A549 treated with GW870086 at 1 μM for 4 hours (cell line): ENCODE measurements at places on chromosomes 4 and X. TPM values are rescaled to one million over a fixed set of nuclear protein-coding genes. Genes with fewer than 3 reads are reported as not detected.

GPRASP1 gene
- total RNA-seq: 0.19 to 0.45 TPM (median 0.22 TPM) in 5 replicates

HSFX1 gene
- 0.27 to 0.53 TPM (median 0.35 TPM) in 4 of 5 replicates, not detected in the other for total RNA-seq

CD38 gene
- 10.7 to 16.7 TPM (median 13.9 TPM) in 5 replicates for total RNA-seq

CXCL3 gene
- 3.3 to 4.4 TPM (median 4.0 TPM) in 5 replicates for total RNA-seq

ATP1B4 gene
- total RNA-seq: 0.03 TPM in 1 of 5 replicates, not detected in the others

SULT1E1 gene
- total RNA-seq: not detected in 5 replicates

OTUD6A gene
- total RNA-seq: not detected in 5 replicates

LRCH2 gene
- total RNA-seq: 0.02 to 0.05 TPM (median 0.03 TPM) in 4 of 5 replicates, not detected in the other

NALF2 gene
- 5.1 to 6.3 TPM (median 5.5 TPM) in 5 replicates for total RNA-seq

SLITRK2 gene
- not detected in 5 replicates for total RNA-seq

STATH gene
- not detected in 5 replicates for total RNA-seq

POU4F2 gene
- not detected in 5 replicates for total RNA-seq

TMEM35A gene
- not detected in 5 replicates for total RNA-seq

MAGEA4 gene
- total RNA-seq: not detected in 5 replicates

GRPR gene
- 0.15 TPM in 1 of 5 replicates, not detected in the others for total RNA-seq

WWC2 gene
- total RNA-seq: 10.1 to 18.6 TPM (median 17.1 TPM) in 5 replicates

PNMA6A gene
- total RNA-seq: 3.7 to 5.1 TPM (median 4.5 TPM) in 5 replicates

CC2D2A gene
- total RNA-seq: 10.9 to 12.9 TPM (median 11.9 TPM) in 5 replicates

ARHGAP36 gene
- total RNA-seq: not detected in 5 replicates

BEX2 gene
- total RNA-seq: 7.0 to 13.7 TPM (median 10.2 TPM) in 5 replicates

SNX25 gene
- 6.1 to 7.6 TPM (median 7.5 TPM) in 5 replicates for total RNA-seq

ASMT gene
- total RNA-seq: 0.30 to 0.58 TPM (median 0.43 TPM) in 4 of 5 replicates, not detected in the other

CLDN2 gene
- total RNA-seq: 5.8 to 8.3 TPM (median 7.4 TPM) in 5 replicates

ADH1C gene
- not detected in 5 replicates for total RNA-seq

BTK gene
- total RNA-seq: 0.12 to 0.34 TPM (median 0.14 TPM) in 5 replicates

FANCB gene
- total RNA-seq: 2.3 to 3.5 TPM (median 3.0 TPM) in 5 replicates

BDH2 gene
- 7.4 to 10.1 TPM (median 9.2 TPM) in 5 replicates for total RNA-seq

COMMD8 gene
- total RNA-seq: 11.0 to 14.4 TPM (median 13.7 TPM) in 5 replicates

CYSLTR1 gene
- not detected in 5 replicates for total RNA-seq

IRF2 gene
- total RNA-seq: 8.9 to 10.1 TPM (median 9.2 TPM) in 5 replicates

TBX22 gene
- not detected in 5 replicates for total RNA-seq

RAB39B gene
- total RNA-seq: 0.55 to 0.69 TPM (median 0.60 TPM) in 5 replicates

TRMT10A gene
- total RNA-seq: 2.9 to 4.5 TPM (median 3.5 TPM) in 5 replicates

AFF2 gene
- not detected in 5 replicates for total RNA-seq

XAGE2 gene
- not detected in 5 replicates for total RNA-seq

SERPINA7 gene
- total RNA-seq: not detected in 5 replicates

FAM47A gene
- not detected in 5 replicates for total RNA-seq

GPM6B gene
- 0.08 to 0.14 TPM (median 0.14 TPM) in 3 of 5 replicates, not detected in the others for total RNA-seq

CA5B gene
- 1.8 to 3.8 TPM (median 3.0 TPM) in 5 replicates for total RNA-seq

GPR82 gene
- total RNA-seq: not detected in 5 replicates

UCHL1 gene
- total RNA-seq: 911 to 1,064 TPM (median 963 TPM) in 5 replicates

RGS12 gene
- total RNA-seq: 10.3 to 13.3 TPM (median 11.0 TPM) in 5 replicates

BEX5 gene
- not detected in 5 replicates for total RNA-seq

SPON2 gene
- 0.09 to 0.80 TPM (median 0.30 TPM) in 5 replicates for total RNA-seq

CLNK gene
- total RNA-seq: not detected in 5 replicates

GPR173 gene
- not detected in 5 replicates for total RNA-seq

GLRB gene
- total RNA-seq: 0.66 to 0.85 TPM (median 0.74 TPM) in 5 replicates

GJB1 gene
- 0.12 to 0.13 TPM in 2 of 5 replicates, not detected in the others for total RNA-seq

UGT8 gene
- total RNA-seq: 0.10 to 0.24 TPM (median 0.15 TPM) in 5 replicates

TMEM187 gene
- total RNA-seq: 4.8 to 7.7 TPM (median 6.3 TPM) in 5 replicates
